Right ventricle myocardium inferior (tissue), 1 donor: ENCODE measurements at places on chromosomes 1 and 21.

- DNase-seq = no peak
These were observed 34.4 kb upstream of the PADI1 start for GRCh38 chr1:17170571-17170970.

DNA sequence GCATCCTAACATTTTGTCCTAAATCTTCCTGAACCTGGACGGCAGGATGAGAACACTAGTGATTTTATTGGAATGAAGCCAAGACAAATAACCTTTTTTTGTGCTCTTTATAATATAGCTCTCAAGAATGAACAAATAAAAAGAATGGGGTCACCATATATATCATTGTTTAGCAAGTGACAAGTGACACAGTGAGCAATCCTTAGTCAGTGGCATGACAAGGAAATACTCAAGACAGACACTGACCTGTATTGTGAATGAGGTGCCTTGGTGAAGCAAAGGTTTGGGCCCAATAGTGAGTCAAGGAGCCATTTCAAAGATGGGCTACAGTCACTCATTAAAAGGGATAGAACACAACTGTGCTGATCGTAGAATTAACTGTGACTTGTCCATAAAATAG lies 35.7 kb downstream of the PTGFR start:
- no peak for DNase-seq

GRCh38 chr21:29568020-29568697 lies 269.4 kb downstream of the BACH1 start:
- DNase-seq = no peak

DNA sequence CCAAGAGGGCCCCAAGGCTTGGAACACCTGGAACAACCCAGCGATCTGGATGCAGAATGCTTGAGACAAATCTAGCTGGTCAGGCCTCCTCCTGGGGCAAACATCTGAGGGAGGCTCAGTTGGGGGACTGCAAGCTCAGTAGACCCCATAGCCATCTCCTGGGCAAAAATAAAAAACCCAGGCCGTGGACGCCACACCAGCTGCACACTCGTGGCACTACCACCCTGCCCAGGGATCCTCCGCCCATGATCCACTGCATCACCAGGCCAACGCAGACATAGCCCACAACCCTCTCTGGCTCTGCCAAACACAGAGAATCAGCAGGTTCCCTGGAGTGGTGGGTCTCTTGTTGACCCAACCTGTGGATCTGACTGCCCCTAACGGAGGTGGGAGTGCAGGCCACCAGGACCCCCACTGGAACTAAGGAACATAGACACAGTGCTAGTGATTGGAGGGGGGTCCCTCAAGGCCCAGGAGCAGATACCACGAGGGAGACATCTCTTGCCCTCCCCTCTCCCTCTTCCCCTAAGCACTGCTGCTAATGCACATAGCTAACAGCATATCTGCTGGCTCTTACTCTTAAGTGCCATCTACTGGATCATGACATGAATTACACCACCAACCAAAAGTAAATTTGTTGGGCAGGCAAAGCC lies 147.2 kb downstream of the CHD1L start:
- DNase-seq = peak; percentile 17
